ENCODE measurements at places on chromosomes 2 and 18.

DNA sequence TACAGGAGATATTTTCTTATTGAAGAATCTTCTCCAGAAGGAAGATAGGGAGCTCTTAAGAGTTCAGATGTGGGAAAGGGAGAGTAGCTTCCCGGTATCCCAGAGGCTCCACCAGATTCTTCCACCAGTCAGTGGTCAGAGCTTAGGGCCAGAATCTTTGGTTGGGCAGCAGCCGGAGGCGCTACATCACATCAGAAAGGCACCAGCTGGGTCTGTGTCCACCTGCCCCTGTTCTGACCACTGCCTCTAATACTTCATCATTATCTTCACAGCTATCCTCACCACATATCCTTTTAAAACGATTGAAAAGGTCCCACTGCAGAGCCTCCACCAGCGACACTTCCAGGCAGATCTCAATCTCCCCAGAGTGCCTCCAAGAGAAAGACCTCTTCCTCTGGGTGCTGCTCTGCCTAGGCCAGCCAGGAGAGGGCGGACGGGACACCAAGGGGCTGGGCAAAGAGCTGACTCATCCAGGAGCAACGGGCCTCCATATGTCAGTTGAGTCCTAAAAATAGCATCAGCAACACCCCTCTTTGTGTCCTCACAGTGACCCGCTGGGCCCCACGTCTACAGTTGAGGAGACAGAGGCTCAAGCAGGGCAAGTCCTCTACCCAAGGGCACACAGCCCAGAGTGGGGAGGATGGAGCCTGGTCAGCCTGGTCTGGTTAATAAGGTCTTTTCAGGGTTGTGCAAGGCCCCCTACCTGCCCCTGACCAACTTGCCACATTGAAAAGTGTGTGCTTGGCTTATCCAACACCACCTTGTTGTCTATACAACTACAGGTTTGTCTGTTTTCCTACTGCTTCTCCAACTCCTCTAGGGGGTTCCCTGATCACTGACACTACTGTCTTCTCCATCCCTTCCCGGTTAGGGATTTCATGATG lies 81.2 kb downstream of the ADD2 start:
- no peak for DNase-seq

GRCh38 chr18:37270038-37270665 lies 295.4 kb downstream of the CELF4 start:
- DNase-seq = peak; percentile 12

DNA sequence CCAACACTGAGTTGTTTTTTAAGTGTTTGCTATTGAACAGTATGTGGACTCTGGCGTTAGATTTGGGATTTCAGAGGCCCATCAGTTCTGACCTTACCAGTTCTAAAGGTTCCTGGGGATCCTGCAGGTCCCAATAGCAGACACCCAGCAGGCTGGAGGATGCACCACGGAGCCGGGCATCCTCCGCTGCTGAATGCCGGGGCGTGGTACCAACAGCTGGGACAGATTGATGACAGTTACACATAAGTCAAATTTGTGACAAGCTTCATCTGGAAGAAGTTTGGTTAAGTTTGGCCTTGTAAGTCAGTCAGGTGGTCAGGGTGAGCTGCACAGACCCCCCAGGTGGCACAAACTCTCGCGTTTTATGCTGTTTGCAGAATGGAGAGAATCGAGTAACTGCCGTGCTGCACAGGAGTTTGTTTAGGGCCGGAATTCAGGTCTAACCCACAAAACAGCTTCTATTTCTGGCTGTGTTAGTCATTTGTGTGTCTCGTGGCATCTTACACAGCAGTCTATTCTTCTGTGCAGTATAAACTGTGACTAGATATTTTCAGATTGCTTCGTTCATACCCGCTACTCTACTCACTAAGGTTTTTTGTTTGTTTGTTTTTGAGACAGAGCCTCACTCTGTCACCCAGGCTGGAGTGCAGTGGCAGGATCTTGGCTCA lies 19.2 kb downstream of the CTDP1 start:
- DNase-seq = no peak

- no peak for DNase-seq
Measured at GRCh38 chr2:241002275-241003046, 4.0 kb downstream of the SNED1 start.

DNA sequence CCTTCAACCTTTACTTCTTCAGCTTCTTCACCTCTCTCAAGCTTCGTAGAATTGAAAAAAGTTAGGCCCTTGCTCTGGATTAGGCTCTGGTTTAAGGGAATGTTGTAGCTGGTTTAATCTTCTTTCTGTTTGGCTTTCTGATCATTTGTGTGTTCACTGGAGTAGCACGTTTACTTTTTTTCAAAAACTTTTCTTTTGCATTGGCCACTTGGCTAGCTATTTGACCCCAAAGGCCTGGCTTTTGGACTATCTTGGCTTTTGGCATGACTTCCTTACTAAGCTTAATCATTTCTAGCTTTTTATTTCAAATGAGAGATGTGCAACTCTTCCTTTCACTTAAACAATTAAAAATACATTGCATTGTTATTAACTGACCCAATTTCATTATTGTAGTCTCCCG lies 1154.8 kb upstream of the ZEB2 start:
- no peak for DNase-seq
